Activated CD8-positive, alpha-beta T cell treated with anti-CD3 and anti-CD28 coated beads, Interleukin-2, amount 10 ng/mL, durations not matched to agents 7 days and 5 days (primary cell): ENCODE measurements at places on chromosomes 3 and 15. TPM values are rescaled to one million over a fixed set of nuclear protein-coding genes. Genes with fewer than 3 reads are reported as not detected.
A peak's percentile ranks its signal among the peaks of the same experiment; 100 is the strongest.

The CD200R1 gene
- total RNA-seq, result 7.8 TPM

DNA sequence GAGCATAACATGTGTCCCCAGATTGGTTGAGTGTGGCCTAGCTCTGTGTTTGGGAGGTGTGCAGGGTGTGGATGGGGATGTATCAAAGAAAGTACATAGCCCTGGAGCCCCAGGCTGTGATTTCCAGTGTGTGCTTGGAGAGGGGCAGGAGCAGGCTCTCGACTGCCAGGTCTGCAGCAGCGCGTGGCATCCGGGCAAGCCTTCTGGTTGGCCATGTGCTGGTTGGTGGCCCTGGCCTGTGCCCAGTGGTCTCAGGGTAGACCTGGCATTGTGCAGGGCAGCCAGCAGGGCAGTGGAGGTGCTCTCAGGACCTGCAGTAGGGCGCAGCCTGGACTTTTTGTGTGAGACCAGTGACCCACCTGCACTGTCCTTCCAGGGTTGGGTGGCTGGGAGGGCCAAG lies 231.5 kb downstream of the UBE3A start:
- DNase-seq, result no peak
- no peaks in the 10 kb centered on the region for H3K27me3 ChIP-seq
- H3K4me3 ChIP-seq, result no peak overlapping the region
- no peaks in the 10 kb centered on the region for H3K36me3 ChIP-seq
- H3K4me1 ChIP-seq, result no peaks in the 10 kb centered on the region
- no peak overlapping the region for H3K27ac ChIP-seq

- H3K4me3 ChIP-seq, result no peak overlapping the region
- H3K36me3 ChIP-seq, result peaks cover 10% of the 10 kb centered on the region
- no peaks in the 10 kb centered on the region for H3K27me3 ChIP-seq
- H3K27ac ChIP-seq, result no peak overlapping the region
- no peaks in the 10 kb centered on the region for H3K4me1 ChIP-seq
- DNase-seq, result no peak
These were observed 35.6 kb downstream of the LRRFIP2 start for GRCh38 chr3:37138816-37139215.

DNA sequence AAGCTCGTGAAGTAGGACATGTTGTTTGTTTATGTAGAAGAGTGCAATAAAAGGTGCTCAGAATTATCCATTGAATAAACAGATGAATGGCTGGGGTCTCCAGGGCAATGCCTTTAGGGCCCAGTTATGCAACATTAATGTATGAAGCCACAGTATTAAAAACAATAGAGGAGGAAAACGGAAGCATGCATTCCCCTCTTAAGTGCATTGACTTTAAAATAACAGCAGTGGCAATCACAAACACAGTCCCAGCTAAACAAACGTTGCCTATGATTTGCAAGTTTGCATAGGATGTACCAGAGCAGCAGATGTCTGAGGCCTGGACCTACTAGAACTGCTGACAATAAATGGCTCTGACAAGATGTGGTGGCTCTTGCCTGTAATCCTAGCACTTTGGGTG lies 60.6 kb upstream of the GCNT3 start:
- H3K4me3 ChIP-seq, result no peak overlapping the region
- no peak for DNase-seq
- peaks cover 18% of the 10 kb centered on the region for H3K27me3 ChIP-seq
- no peaks in the 10 kb centered on the region for H3K4me1 ChIP-seq
- H3K36me3 ChIP-seq, result no peaks in the 10 kb centered on the region
- no peak overlapping the region for H3K27ac ChIP-seq

GRCh38 chr3:146589899-146590508 lies 15.1 kb downstream of the PLSCR5 start:
- no peaks in the 10 kb centered on the region for H3K4me1 ChIP-seq
- no peak overlapping the region for H3K27ac ChIP-seq
- DNase-seq, result peak; percentile 39
- H3K4me3 ChIP-seq, result no peak overlapping the region
- H3K27me3 ChIP-seq, result peaks cover 27% of the 10 kb centered on the region
- no peaks in the 10 kb centered on the region for H3K36me3 ChIP-seq

The GOLGA6L10 gene
- total RNA-seq, result 0.84 TPM

The GASK1A gene
- not detected for total RNA-seq

The ATP8B4 gene
- total RNA-seq, result 39.2 TPM

DNA sequence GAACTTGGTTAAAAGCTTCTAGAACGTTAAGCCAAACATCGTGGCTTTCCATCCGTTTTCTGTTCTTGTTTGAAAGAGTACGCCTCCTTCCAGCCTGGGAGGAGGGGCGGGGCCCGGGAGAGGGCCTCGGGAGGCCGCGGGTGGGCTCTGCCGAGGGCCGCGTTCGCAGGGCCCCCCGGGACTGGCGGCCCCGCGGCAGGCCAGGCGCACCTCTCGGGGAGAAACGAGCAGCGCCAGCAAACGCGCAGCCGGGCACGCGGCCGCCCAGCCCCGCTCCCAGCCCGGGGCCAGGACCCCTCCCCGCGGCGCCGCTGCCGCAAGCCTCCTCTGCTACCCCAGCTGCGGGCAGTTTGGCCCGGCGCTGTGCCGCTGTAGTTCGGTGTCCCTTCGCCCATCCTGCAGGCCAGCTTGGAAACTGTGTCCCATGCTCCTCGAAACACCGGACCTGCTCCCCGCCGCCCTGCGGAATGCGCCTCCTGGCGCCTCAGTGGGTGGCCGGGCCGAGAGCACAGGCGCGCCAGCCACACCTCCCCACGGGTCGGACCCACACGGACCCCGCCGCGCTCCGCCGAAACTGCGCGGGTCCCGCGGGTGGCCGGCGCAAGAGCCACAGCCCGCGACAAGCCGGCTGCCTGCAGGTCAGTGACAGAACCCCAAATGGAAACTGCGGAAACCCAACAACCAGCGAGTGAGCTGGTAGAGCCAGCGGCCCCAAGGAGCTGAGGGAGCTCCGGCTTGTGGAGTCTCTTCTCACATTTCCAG lies 2.3 kb downstream of the OCA2 start:
- H3K4me3 ChIP-seq, result peak overlapping the region; percentile 79
- H3K27me3 ChIP-seq, result peaks cover 60% of the 10 kb centered on the region
- H3K4me1 ChIP-seq, result peaks cover 29% of the 10 kb centered on the region
- H3K27ac ChIP-seq, result no peak overlapping the region
- DNase-seq, result no peak

The CFAP20DC gene
- 1.6 TPM for total RNA-seq

- no peaks in the 10 kb centered on the region for H3K36me3 ChIP-seq
- no peak overlapping the region for H3K4me3 ChIP-seq
- peak; percentile 33 for DNase-seq
- peak overlapping the region; percentile 60 for H3K27ac ChIP-seq
- peaks cover 11% of the 10 kb centered on the region for H3K4me1 ChIP-seq
These were observed 121.8 kb downstream of the OXSM start for GRCh38 chr3:25911525-25912295.

- H3K4me1 ChIP-seq, result no peaks in the 10 kb centered on the region
- H3K27ac ChIP-seq, result no peak overlapping the region
- H3K27me3 ChIP-seq, result no peaks in the 10 kb centered on the region
- DNase-seq, result no peak
- no peaks in the 10 kb centered on the region for H3K36me3 ChIP-seq
These were observed 165.1 kb upstream of the GOLIM4 start for GRCh38 chr3:168260859-168261258.

The SLC9C1 gene
- not detected for total RNA-seq

The SLCO2A1 gene
- not detected for total RNA-seq

The MUC4 gene
- 0.05 TPM for total RNA-seq

- H3K36me3 ChIP-seq, result peaks cover 11% of the 10 kb centered on the region
- no peak for DNase-seq
- no peak overlapping the region for H3K27ac ChIP-seq
- no peaks in the 10 kb centered on the region for H3K27me3 ChIP-seq
These were observed 25.0 kb downstream of the TCAIM start for GRCh38 chr3:44363591-44363990.
